Keratinocyte (primary cell): ENCODE measurements at places on chromosomes 12 and 14. TPM values are rescaled to one million over a fixed set of nuclear protein-coding genes. Genes with fewer than 3 reads are reported as not detected.

SPATA7 gene
- 4.7 to 7.1 TPM (median 6.5 TPM) in 3 replicates for polyA plus RNA-seq

PLCZ1 gene
- polyA plus RNA-seq, result 0.15 to 0.62 TPM (median 0.18 TPM) in 3 replicates

FAM234B gene
- polyA plus RNA-seq, result 3.4 to 5.1 TPM (median 4.5 TPM) in 3 replicates

NFE2 gene
- polyA plus RNA-seq, result 0.09 to 0.42 TPM (median 0.25 TPM) in 3 replicates

CFAP54 gene
- 0.46 to 1.2 TPM (median 0.77 TPM) in 3 replicates for polyA plus RNA-seq

DYNC1H1 gene
- polyA plus RNA-seq, result 166 to 185 TPM (median 179 TPM) in 3 replicates

MSRB3 gene
- polyA plus RNA-seq, result 11.5 to 12.7 TPM (median 12.3 TPM) in 3 replicates

LARP4 gene
- 20.5 to 33.2 TPM (median 29.7 TPM) in 3 replicates for polyA plus RNA-seq

EEA1 gene
- 7.3 to 14.3 TPM (median 12.0 TPM) in 3 replicates for polyA plus RNA-seq

TOMM20L gene
- not detected in 3 replicates for polyA plus RNA-seq

TMEM233 gene
- 0.01 TPM in 1 of 3 replicates, not detected in the others for polyA plus RNA-seq

MOAP1 gene
- polyA plus RNA-seq, result 13.7 to 17.8 TPM (median 17.2 TPM) in 3 replicates

AICDA gene
- not detected in 3 replicates for polyA plus RNA-seq

COQ10A gene
- 7.5 to 12.1 TPM (median 11.6 TPM) in 3 replicates for polyA plus RNA-seq

- no peak for DNase-seq
These were observed 30.9 kb upstream of the MDM2 start for GRCh38 chr12:68776976-68777610.

- no peak for DNase-seq
These were observed 17.8 kb downstream of the AK7 start for GRCh38 chr14:96409701-96410100.

DNA sequence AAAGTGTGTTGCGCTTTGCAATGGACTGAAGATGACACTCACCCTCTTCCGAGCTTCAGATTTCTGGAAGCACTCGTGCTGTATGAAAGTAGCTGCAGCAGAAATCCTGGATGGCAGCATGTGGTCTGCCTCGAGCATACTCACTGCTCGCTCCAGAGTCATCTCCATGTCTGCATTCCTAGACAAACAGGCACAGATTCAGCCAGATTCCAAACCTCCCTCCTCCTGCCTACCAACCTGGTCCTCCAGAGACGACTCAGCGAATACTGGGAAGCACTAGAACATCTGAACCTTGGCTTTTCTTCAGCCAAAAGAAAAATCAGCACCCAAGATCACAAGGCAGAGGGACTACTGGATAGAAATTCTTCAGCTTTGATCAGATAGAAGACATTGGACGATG is 27.7 kb downstream of the PKP2 start:
- DNase-seq, result no peak

- DNase-seq, result no peak
These were observed 71.0 kb downstream of the SLC6A15 start for GRCh38 chr12:84841591-84841990.

- DNase-seq, result no peak
These were observed 1.5 kb downstream of the PLEKHA5 start for GRCh38 chr12:19131025-19131444.

GRCh38 chr12:91704446-91704845 is 441.2 kb downstream of the BTG1 start:
- no peak for DNase-seq

DNA sequence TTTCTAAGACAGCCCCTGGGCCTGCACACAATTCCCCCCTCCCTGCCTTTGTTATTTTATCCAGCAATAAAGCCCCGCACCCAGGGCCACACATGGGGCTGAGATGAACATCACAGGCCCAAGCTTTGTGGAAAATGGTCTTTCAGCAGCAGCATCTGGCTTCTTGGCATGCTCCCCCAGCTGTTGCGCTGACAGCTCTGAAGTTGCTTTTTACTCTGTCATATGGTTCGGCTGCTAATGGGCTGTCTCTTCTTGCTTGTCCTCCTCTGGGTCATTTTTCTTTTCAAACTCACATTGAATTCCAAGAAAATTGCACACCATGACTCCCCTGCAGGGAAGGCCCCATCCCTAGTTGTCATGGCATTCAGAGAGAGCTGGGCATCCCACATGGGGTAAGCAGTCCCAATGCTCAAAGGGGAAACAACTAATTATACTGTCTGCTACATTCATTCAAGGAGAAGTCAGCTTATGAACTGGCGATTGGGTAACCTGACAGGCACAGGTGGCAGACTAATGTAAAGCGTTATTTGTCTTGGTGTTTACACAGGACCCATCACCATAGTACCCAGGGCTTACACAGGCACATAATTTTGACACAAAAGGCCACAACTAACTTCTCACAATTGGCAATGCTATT is 74.0 kb upstream of the CDKN3 start:
- DNase-seq, result no peak

DNA sequence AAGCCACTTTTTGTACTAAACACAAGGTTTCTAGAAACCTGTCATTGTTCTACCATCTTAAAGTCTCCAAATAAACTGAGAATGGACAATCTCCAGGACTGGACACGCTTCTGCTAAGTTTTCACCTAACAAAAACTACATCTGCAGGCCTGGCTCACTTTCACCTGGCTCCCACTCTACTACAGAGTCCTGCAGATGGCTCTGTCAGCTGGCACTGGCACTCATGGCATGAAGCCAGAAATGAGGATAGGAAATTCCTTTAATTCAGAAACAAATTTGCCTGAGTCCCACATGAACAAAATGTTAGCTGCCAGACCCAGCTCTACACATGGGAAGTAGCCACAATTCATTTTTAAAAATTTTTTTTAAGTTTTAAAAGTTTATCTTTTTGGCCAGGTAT is 42.1 kb downstream of the STXBP6 start:
- DNase-seq, result no peak

DNA sequence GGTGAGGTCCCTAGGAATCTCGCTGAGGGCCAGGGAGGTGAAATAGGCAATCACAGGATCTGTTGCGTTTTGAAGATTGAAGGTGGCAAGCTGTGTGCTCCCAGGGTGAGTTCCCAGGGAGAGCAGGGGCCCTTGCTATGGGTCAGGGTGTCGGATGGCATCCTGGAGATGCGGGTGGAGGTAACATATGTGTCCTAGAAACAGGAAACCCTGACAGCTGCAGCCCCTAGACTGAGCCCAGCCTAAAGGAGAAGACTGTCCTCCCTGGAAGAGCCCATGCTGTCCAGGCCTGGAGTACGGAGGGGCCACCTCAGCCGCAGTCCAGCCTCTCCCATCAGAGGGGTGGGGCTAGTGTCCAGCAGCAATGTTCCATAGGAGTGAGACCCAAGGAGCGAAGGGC is 194.2 kb downstream of the NTF3 start:
- no peak for DNase-seq

DNA sequence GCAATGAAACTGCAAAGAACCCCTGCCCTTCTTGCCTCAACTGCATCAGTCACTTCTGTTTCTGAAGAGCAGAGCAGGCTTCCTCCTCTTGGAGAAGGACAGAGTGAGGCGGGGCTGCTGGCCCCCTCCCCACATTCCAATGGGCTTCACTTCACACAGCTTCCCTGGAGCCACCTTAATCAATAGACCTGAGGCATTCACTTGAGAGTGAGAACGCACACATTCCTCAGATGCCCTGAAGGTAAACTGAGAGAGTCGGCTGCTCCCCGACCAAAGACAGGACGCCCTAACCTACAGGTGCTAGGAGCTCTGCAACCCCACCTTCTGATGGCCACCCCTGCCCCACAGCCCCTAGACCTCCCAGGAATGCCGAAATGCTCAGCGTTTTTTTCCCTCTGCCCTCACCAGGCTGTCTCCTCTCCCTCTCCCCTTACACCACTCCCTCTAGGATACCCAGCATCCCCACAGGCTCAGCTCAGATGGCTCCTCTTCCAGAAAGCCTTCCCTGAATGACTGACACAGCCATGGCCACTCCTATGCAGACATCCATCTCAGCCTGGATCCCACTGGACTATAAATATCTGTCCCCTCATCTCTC is 31.1 kb downstream of the SYNE3 start:
- DNase-seq, result no peak

DNA sequence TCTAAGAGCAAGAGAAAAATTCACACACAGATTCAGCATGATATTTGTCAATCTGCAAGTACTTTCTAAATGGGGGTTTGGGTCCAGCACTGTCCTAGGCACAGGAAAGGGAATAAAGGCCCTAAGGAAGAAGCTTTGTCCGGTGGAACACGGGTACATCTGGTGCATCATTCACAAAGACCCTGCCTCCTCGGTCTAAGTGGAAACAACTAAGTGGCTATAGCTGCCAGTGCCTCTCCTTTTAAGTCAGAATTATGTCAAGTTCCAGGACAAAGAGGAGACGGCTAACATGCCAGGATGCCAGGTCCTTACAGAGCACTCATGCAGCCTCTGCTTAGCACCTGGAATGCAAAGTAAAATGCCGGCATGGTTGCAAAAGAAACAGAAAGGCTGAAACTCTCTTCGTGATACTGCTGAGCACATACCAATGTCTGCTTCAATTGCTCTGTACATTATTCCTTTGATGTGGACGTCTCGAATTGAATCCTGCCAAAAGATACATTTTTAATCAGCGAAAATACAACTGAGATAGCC is 47.5 kb downstream of the NT5DC3 start:
- no peak for DNase-seq

DNA sequence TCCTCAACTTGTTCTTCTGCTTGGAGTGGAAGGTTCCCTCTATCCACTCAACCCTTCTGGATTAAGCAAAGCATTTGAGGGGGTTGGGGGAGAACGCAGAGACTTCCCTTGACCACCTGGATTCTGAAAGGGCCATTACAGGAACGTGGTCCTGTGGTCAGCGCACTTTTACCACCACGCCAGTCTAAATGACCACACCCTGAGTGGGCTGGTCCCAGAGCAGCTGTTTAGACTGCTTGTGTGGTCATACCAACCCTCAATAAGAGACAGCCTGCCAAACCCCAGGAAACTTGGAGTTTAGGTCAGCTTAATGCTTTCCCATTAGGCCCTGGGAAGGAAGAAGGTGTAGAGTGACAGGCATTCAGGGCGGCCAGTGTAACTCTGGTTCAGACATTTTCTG is 165.5 kb upstream of the ATP2B1 start:
- DNase-seq, result no peak

- DNase-seq, result no peak
These were observed 50.7 kb downstream of the SENP1 start for GRCh38 chr12:48054955-48055821.

DNA sequence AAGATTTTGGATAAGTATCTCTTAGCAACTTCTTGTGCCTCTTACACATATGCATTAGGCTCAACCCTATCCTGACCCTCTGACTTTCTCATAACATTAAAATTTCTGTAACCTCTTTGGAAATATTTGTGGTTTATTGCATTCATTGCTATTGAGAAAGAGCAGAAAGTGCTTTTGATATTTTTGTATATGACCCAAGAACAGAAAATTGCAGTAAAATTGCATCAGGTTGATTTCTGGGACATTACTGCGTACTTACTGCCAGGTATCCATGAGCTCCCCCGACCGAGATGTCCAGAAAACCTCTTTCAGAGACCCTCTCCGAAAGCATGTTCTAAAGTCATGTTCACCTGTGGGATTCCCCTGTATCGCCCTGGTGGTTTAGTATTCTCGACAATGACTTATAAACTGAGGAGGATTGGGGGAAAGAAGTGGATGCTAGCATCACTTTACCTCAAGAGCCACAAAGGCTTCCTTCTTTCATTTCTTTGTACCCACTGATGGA is 14.5 kb upstream of the IL22 start:
- no peak for DNase-seq

DNA sequence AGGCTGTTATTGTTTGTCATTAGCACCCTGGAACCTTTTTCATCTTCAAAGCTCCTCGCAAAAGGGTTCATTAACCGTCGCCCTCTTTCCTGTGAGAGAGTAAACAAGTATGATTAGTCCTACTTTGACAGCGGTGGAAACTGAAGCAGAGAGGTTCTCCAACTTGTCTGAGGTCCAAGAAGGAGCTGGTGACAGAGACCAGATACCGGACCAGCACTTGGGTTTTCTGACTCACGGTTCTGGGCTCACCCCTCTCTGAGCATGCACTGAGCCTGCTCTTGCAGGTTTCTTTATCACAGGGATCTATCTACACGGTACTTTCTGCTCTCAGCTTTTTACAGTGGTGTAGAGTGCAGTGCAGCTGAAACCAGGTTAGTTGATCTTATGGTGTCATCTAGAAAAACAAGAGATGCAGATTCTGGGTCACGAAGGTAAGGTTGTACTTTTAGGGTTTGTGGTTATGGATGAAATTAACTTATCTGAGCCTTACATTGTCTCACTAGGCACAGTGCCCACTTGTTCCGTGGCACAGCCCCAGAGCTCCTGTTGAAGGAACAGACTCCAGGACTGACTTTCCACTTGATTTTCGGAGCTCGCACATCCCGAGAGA is 62.1 kb downstream of the PPP2R5C start:
- no peak for DNase-seq

DNA sequence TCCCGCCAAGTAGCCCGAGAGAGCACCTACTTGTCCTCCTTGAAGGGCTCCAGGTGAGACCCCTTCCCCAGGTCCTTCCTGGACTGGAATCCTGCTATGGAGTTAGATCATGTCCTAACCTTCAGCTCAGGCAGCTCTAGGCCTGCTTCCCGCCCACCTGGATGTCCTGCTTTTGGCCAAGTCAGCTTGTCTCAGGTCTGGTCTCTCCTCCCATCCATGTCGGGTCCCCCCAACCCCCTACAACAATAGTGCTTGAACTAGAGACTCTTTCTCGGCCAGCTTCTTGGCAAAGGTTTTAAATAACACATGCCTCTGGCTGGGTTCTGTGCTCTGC is 3.6 kb downstream of the NAB2 start:
- DNase-seq, result no peak

DNA sequence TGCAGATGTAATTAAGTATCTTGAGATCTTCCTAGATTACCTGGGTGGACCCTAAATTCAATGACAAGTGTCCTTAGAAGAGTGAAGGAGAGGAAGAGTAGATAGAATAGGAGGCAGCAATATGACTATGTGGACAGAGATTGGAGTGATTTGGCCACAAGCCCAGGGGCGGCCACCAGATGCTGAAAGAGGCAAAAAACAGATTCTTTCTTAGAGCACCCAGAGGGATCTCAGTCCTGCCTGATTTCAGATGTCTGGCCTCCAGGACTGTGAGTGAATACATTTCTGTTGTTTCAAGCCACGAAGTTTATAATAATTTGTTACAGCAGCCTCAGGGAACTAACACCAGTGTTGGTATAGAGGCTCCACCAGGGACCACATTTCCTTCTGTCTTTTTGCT is 67.3 kb downstream of the DACT1 start:
- DNase-seq, result no peak

DNA sequence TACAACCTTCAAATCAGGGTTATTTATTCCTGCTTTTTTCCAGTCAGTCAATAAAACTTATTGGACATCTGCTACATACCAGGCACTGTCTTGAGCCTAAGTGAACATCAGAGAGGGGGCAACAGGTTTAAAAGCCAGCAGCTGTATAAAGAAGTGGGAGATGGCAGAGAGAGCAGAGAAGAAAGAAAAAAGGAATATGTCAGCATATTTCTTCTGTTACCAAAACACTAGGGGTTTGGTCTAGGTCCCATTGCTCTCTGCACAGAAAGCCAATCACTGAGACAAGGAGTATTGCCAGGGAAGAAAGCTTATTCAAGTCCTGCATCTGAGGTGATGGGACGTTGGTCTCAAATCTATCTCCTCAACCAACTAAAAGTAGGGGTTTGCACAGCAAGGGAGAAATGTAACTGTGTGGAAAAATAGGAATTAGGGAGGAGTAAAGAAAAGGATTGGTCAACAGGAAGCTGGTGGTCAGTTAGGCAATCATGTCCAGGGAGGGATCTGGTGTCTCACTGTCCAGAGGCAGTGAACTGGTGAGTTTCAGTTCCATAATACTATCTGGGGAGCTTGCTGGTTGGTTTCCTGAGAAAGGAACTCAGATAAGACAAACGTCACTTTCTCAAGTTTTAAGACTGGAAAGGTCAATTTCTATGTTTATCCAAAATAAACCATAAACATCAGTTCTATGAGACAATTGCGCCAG is 107.5 kb downstream of the PHLDA1 start:
- DNase-seq, result no peak
